ENCODE measurements at places on chromosomes 13 and 19.

DNA sequence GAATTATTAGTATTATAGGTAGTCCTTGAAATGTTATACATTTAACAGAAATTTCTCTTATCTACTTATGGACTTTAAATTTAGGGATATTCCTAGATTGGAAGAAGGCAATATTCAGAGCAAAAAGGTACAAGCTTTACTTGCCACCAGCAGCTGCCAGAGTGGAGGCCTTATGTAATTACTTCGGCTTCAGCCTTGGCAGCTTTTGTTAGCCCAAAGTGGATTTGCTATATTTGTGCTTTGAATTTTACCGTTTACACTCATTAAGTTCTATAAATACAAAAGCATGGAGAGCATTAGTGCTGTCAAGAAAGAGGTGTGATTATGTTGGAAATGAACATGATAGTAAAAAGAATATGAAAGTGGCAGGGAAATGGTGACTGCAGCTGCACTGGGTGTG lies 319.9 kb downstream of the ATP8A2 start:
- DNase-seq: no peak

DNA sequence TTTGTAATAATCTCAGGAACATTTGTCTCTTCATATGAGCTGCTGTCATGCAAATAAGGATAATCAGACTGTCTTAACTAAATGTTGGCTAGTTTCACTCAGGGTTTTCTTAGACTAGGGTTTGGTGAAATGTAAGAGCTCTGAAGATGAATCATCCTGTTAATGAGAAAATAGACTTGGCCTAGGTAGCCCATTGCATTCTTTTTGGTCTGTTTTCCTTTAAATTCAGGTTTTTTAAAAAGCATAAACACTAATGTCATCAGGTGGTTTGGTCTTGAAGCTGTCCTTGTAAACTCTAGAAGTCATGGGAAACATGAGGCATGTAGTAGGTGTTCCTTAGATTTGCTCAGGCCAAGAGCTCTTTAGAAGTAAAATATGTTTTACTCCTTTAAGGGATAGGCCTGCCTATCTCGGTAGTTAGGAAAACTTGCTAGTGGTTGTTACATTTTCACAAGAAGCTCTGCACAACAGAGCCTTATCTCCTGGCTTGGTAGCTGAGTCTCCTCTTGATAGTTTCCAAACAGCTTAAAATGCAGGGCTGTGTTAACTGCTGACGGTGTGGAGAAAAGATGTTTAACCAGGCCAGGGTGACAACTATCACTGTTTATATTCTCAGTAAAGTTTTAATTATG lies 62.0 kb upstream of the C1QTNF9B start:
- DNase-seq: no peak

- DNase-seq: no peak
Measured at GRCh38 chr19:55373306-55373992, 3.2 kb upstream of the TMEM190 start.

GRCh38 chr13:62643007-62643483 lies 1227.4 kb upstream of the PCDH20 start:
- no peak for DNase-seq

GRCh38 chr13:108268466-108269112 lies 929 bp upstream of the TNFSF13B start:
- DNase-seq: no peak

GRCh38 chr13:27276188-27276587 lies 5.6 kb downstream of the RASL11A start:
- DNase-seq: no peak

DNA sequence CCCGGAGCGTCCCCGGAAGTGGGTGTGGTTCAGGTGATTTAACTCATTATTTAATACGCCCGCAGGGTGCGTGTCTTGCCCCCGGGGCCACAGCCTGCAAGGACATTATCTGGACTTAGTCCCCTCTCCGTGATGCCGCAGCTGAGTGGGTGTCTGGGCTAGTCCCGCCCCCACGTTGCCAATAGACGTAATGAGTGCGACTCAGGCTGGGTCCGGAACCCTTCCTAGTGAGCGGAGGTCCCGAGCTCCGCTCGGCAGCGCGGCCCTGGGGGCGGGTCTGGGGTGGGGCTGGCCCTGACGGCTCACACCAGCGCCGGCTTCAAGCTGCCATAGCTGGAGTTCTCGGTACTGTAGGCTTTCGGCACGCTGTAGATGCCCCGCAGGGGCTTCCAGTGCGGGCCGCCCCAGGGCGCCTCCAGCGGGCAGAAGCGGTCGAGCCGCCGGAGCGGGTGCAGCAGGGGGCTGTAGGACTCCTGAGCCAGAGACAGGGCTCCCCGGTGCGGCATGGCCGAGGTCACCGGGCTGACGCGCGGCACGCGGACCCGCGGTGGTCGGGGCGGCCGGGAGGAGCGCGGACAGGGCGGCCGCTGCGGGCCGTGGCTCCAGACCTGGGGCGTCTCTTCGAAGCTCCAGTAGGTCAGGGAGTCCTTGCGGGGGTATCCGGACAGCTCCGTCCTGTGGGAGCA lies 918 bp upstream of the LHB start:
- DNase-seq: peak; percentile 78

- DNase-seq: no peak
Measured at GRCh38 chr13:28043224-28043623, 54.7 kb upstream of the URAD start.

- no peak for DNase-seq
Measured at GRCh38 chr13:94129490-94129894, 350.0 kb downstream of the DCT start.

DNA sequence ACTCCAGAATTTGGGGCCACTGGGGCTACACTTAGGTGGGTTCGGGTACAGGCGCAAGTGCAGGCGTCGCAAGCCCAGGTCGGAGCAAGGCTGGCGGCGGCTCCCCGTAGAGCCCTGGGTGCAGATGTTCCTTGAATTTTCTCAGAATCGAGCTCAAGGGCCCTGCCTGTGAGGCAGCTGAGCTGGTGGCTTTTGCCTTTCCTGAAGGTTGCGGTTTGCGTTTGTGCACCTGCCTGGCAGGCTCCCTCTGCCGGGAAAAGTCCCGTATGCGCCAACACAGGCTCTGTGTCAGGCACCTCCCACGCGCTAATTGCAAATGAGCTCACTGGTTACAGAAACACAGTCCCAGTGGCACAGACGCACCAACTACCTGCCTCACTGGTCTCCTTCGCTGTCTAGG lies 5.9 kb downstream of the DOHH start:
- DNase-seq: no peak

DNA sequence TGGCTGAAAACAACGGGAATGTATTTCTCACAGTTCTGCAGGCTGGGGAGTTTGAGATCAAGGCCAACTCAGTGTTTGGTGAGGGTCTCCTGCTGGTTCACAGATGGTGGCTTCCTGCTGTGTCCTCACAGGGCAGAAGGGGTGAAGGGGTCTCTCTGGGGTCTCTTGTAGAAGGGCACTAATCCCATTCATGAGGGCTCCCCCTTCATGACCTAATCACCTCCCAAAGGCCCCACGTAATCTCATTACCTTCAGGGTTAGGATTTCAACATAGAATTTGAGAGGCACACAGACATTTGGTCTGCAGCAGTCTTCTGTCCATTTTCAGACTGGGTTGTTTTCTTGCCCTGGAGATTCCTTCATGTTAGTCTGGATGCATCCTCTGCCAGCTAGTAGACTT lies 11.6 kb downstream of the ZNF444 start:
- no peak for DNase-seq
